ENCODE measurements at places on chromosomes 12 and 14.

DNA sequence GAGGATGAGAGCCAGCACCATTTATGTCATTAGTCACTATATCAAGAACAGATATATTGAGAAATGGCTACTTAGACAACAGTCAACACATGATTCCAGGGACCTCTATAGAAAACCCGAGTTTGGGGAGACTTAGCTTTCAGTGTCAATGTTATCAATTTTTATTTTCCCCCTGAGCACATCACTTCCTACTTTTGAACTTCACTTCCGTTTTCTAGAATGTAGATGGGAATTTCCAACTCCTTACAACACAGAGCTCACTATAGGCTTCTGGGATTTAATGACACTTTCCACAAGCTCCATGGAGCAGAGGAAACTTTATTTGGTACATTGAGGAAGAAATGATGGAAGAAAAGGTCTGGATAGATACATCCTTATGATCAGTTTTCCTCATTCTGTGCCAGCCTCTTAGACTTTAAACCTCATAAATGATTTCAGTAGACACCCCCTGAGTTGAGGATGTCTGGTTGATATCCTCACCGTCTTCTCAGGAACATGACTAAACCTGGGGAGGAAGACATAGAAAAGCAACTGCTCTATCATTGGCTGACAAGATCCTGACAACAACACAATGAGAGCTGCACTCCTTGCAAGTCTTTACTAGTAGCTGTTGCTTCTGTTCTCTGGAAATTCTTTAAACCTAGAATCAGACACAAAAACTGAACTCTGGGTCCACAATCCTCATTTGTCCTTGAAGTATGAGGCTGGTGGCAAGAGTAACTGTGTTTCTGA, 449.4 kb upstream of the OR4E1 start:
- no peak for DNase-seq

GRCh38 chr14:89447182-89447944, 30.3 kb upstream of the FOXN3 start:
- no peak for DNase-seq

- DNase-seq, result no peak
These were observed 40.8 kb downstream of the CCDC60 start for GRCh38 chr12:119375075-119375882.

DNA sequence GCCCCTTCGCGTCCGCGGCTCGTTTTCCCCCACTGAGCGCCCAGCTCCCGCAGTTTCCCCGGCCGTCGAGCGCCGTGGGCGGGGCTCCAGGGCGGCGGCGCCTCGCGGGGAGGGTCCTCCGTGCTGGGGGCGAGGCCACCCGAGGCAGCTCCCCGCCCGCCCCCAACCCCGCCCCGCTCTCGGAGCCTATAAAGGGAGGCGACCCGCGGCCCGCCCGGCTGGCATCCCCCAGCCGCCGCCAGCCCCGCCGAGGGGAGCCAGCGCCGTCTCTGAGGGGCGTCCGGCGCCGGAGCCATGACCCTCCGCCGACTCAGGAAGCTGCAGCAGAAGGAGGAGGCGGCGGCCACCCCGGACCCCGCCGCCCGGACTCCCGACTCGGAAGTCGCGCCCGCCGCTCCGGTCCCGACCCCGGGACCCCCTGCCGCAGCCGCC, at the start of gene TAMALIN:
TAMALIN (plus strand) TSS at position 221 of the 432 bp plus-strand sequence; CDS start at position 295, 74 bp downstream.
- peak; percentile 74 for DNase-seq

- peak; percentile 76 for DNase-seq
These were observed 429.1 kb downstream of the RAD51B start for GRCh38 chr14:68248481-68249255.

- DNase-seq, result peak; percentile 50
These were observed 1.2 kb downstream of the CDK2AP1 start for GRCh38 chr12:123270214-123271000.

DNA sequence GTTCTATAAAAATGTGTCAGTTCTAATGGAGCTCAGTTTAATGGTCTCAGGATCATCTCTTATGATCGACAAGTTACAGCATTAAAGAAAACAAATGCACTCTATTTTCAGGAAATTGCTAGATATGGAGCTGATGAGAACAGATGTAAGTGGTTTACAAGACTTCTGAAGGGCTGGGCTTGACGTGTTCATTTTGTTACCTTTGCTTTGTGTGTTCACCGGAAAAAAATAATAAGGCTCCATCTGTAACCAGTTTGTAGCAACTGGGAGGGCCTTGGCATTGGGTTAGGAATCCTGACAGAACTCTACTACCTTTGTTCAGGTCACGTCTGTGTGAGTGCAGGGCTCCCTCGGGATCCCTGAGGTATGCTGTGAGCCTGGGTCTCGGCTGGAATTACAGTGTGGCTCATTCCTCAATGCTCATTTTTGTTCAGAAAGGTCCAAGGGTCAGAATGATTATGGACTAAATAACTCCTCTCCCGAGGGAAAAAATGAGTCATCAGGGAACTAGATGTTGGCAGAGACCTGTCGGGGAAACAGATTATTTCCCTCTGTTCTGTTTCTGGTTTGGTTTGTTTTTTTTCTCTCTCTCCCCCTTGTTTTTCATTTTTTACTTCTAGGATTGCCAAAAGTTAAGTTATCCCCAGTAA, 158.0 kb downstream of the SLC5A8 start:
- peak; percentile 73 for DNase-seq

DNA sequence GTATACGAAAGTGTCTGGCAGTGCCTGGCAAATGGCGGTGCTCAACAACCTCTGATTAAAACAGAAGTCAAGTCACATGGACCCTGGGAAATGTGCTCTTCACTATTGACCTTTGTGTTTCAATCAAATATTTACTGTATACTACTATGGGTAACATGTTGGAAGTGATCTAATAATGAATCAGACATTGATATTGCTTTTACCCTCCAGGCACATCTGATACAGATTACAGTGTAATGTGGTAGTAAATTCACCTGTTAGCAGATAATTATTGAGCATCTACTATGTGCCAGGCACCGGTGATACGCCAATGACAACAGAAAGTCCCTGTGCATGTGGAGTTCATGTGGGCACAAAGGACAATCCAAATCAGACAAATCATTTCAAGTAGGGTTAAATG, 63.1 kb downstream of the STON2 start:
- DNase-seq, result no peak

DNA sequence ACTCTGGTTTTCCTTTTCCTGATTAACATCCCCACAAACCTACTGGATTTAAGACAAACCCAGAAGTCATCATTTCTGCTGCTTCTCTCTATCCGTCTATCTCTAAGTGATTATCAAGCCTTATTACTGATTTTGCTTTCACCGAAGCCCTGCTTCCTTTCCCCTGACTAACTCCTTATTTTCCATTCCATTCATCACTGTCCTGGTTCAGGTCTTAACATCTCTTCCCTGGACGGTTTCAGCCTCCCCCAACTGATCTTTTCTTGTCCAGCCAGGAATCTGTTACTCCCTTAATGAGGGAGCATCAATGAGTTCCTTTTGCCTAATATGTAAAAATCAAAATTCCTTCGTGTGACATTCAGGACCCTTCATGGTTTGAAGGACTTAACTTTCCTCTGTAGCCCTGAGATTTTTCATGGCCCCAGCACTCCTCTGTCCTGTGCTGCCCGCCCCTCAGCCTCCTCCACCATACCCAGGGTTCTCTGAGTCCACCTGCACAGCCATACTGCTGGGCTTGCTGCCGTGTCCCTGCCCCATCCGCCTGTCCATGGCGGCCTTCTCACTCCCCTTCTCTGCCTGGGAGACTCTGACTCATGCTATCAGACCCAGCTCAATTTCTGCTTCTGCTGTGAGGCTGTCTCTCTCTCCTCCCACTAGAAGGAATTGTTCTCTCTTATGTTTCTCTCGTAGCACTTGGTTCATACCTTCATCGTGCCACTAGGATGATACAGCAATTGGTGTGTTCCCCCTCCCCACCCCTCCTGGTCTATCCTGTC, 167.8 kb upstream of the HIF1A start:
- DNase-seq, result peak; percentile 81

- DNase-seq, result no peak
These were observed 52.3 kb downstream of the ARMH4 start for GRCh38 chr14:58099682-58100081.

DNA sequence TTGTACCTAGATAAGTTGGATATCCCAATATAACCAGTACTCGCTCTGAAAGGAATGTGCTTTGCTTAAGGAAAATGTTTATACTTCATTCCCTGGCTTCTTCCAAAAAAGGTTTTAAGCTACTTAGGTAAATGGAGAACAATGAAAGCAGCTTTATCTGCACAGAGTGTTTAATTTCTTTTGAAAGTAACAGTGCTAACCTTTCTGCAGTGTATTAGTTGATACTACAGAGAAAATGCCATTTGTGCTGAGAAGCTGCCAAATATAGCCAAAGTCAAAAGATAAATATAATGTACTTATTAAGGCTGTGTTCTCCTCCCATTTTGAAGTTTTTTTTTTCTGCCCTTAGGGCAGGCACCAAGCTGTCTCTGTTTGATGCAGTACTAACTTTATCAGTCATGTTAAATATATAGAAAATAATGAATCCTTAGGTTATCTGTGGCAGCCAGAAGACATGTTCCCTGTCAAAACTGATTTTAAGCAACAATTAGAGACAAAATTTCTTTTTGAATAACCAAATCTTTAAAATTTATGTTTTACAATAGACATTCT, 145.4 kb upstream of the KITLG start:
- no peak for DNase-seq

DNA sequence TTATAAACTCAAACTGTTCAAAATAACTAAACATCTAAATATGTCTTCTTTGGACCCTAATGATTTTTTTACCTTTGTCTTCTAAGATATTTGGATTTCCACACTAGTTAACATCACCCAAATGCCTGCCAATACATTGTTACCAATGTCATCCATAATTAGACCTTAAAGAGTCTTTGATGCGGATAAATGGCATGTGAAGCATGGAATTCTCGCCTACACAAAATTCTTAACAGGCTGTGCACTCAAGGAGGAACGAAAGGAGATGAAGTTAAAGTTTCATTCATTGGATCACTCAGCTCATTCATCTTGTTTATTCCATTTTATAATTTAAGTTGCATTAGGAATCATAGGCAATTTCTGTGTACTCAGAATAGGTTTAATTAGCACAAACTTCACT, 219.7 kb downstream of the ACSS3 start:
- peak; percentile 4 for DNase-seq

- DNase-seq, result peak; percentile 51
These were observed at the start of gene PPP1R3E for GRCh38 chr14:23302290-23303225. Gene PPP1R3E, minus strand, starts transcription at chr14:23302859. Its CDS starts 283 bp downstream, at chr14:23302576.

- no peak for DNase-seq
These were observed 77.8 kb upstream of the GRIP1 start for GRCh38 chr12:66756631-66757030.

- DNase-seq, result no peak
These were observed 96.0 kb downstream of the RPAP3 start for GRCh38 chr12:47609806-47610205.

- DNase-seq, result no peak
These were observed 2.2 kb downstream of the VAMP1 start for GRCh38 chr12:6468283-6468575.

- DNase-seq, result no peak
These were observed 66.1 kb downstream of the WASHC3 start for GRCh38 chr12:101995684-101996083.

DNA sequence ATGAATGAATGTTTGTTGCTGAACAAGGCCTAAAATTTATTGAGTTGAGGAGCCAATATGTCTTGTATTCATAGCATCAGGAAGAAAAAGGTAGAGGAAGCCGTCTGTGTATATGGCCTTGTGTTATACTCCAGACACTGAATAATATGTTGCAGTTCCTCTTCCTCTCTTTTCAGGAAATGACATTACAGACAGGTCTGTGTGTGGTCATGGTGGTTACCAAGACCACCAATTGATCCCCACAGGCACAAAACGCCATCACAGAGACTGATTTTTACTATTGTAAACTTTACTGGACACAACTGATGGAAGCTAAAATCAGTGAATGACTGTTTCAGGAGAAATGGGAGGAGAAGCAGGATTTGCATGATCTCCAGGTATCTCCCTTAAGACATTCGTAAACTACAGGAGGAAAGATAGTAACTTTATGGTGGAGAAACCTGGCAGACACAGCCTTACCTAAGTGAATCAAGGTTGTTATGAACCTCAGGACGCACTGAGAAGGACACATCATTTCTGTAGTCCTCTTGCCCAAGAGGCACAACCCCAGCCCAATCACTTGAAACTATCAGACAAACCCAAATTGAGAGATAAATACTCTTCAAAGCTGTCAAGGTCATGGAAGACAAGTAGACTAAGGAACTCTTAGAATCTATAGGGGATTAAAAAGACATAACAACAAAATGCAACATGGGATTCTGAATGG, 334.1 kb upstream of the RGS6 start:
- no peak for DNase-seq

DNA sequence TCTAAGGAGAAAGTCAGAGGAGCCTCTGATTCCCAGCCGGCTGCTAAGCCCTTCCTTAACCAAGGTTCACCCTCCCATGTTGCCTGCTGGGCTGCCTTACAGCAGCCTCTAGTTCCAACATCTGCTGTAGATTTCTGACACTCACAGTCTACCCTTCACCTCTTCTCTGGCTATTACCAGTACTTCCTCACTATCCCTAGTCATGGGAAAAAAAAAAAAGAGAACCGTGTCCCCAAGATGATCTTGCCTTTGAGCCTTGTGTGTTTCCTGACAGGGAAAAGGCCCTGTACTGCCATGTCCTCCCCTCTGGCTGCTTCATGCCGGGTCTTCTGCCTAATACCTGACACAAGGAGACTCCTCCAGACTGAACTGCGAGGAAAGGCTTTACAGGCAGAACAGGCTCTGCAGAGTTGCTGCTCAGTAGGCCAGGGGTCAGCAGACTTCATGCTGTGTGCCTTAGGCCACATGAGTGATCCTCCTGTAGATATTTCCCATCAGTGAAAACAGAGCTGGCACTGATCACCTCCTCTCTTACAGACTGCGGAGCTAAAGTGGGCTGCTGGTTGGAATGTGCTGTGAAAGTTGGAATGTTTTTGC, 46.8 kb downstream of the PRKCH start:
- no peak for DNase-seq

DNA sequence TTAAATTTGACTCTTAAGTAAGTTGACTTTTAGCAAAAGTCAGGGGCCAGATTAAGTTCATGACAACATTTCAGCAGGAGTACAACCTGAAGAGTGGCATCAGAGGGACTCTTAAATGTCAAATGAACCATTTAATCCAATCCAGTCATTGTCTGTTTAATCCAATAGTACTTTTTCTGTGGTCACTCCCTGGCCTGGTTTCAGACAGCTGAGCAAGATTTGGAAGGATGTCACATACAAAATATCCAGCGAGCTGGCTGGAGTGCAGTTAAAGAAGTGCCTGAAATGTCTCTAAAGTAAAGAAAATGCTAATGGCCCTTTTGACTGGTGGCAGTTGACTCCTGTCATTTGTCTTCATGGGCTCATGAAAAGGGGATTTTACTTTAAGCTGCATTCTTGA, 1082.1 kb downstream of the AACS start:
- DNase-seq, result no peak

- no peak for DNase-seq
These were observed 62.6 kb upstream of the VASH1 start for GRCh38 chr14:76698631-76699030.

GRCh38 chr14:104288272-104288671, 149.9 kb downstream of the KIF26A start:
- no peak for DNase-seq

Measured in fibroblast of skin of scalp (primary cell).